ENCODE measurements at places on chromosomes 5 and 9. TPM values are rescaled to one million over a fixed set of nuclear protein-coding genes. Genes with fewer than 3 reads are reported as not detected.

The FOXI1 gene
- total RNA-seq = not detected

- DNase-seq = no peak
Observed at GRCh38 chr9:120919843-120920805, 6.5 kb downstream of the TRAF1 start.

DNA sequence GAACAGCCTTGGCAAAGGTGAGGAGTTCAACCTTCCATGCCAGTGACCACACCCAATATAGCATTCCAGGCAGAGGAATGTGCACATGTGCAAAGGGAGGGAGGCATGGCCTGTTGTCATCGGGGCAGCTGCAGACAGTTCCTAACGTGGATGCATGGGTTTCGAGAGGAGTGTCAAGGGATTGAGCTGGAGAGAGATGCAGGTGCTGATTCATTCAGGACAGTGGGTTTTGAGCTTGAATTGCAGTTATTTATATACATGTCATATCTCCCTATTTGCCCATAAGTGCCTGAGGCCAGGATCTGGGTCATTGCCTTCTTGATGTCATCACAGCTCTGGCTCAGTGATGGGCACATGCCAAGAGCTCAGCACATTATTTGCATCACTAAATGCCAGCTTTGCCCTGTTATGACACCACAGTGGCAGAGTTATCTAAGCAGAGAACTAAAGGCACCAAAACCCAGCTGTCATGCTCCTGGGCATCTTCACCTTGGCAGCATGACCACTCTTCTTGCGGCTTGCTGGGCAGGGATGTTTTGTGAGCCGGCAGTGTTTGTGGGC, 278.0 kb downstream of the NTRK2 start:
- no peak for DNase-seq

DNA sequence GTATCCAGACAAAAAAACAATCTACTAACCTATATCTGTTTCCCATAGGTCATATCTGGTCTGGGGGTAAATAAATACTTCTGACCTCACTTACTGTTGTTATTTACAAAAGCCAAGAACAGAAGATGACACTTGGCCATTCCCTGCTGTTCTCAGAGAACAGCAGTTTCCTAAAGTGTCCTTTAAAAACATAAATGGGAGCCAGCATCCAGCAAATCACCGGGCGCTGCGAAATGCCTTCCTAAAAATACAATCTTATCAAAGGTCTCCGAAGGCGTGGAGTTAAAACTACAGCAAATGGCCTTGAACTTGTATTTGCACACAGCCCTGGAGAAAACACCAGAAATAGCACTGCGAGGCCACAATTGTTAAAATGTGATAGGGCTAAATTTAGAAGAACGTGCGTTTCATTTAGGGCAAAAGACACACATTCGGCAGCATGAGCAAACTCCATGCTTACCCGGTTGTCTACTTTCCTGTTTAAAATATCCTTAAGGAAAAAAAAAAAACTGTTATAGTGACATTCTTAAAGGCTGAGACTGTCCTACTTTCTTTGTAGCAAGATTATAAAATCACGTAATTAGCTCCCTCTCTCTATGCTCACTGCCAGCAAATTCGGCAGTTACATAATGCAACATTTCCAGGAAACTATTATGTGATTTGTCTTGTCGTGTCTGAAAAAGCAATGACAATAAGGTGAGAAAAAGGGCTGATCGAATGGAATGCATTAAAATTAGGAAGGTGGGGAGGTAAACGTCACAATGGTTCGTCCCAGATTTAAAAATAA, 1.5 kb downstream of the NFIL3 start:
- no peak for DNase-seq

- no peak for DNase-seq
Observed at GRCh38 chr5:121867403-121867802, 15.7 kb downstream of the FTMT start.

GRCh38 chr9:36101916-36102741, 34.4 kb upstream of the GLIPR2 start:
- no peak for DNase-seq

DNA sequence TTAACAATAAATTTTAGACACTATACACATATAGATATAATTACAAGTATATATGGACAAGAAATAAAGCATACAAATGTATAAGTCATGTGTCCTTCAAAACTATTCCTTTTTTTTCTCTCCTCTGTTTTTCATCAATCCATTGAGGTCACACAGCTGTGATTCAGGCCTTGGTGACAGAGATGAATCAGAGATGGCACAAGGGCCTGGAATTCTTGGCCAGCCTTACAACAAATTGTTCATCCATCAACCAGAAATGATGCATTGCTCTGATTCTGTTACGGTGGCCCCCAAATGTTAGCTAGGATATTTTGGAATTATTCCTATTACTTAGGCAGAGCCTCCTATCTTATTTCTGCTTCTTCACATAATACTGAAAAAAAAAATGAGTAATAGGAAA, 108.7 kb upstream of the MPDZ start:
- no peak for DNase-seq

The INSL4 gene
- total RNA-seq = not detected

The GPR150 gene
- 0.46 TPM for total RNA-seq

The FREM1 gene
- total RNA-seq = not detected

The DOCK8 gene
- total RNA-seq = 125 TPM

- no peak for DNase-seq
Observed at GRCh38 chr5:80302636-80303035, 17.2 kb upstream of the SPZ1 start.

The GTF3C5 gene
- total RNA-seq = 81.3 TPM

DNA sequence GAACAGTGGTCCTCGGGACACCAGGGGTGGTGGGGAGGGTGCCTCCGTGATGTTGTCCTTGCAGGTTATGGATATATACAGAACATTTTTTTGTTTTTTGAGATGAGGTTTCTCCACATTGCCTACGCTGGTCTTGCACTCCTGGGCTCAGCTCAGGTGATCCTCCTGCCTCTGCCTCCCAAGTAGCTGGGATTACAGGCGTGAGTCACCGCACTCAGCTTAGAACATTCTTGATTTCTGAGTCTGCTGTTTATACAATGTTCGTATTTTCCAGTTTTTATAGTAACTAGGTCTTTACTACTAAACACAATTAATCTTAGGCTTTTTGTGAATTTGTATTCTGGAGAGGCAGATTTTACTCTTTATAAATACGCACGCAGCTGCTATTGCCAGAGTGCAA, 6.0 kb downstream of the PMPCA start:
- no peak for DNase-seq

The ANKRD20A1 gene
- total RNA-seq = 0.90 TPM

- DNase-seq = no peak
Observed at GRCh38 chr5:88691230-88691582, 191.8 kb downstream of the MEF2C start.

The TMEM203 gene
- total RNA-seq = 30.7 TPM

DNA sequence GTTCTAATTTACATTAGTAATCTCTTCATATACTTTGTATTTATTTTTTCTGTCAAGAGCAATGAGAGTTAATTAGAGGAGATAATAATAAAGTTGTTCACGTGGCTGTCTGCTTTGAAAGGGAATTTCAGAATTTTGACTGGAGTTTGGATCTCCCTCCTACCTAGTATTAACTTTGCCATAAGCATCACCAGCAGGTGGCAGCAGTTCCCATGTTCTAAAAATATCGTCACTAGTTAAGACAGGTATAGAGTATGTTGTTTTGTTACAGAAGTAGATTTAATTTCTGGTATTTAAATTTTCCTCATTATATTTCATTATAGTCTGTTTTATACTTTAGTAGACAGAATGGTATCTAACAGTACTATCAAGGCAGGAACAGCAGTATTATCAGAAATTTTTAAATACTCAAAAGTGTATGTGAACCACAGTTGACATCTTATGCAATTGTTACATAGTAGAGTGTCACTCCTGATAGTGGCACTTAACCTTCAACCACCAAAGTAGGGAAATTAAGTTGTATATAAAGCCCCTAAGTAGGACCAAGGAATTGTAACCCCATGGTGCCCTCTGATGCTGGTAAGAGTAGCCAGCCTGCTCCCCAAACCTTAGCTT, 20.4 kb downstream of the GNPDA1 start:
- peak; percentile 89 for DNase-seq

The PCDH1 gene
- not detected for total RNA-seq

GRCh38 chr5:22572941-22573340, 280.2 kb downstream of the CDH12 start:
- DNase-seq = no peak

- no peak for DNase-seq
Observed at GRCh38 chr5:75948438-75948837, 134.7 kb upstream of the SV2C start.
